Foreskin fibroblast (primary cell): ENCODE measurements at places on chromosomes 12 and 14.

GRCh38 chr14:58193542-58193941 lies 6.4 kb upstream of the ACTR10 start:
- no peak for DNase-seq

GRCh38 chr12:49041881-49042484 lies 18.6 kb downstream of the KMT2D start:
- no peak for DNase-seq

- DNase-seq, result no peak
These were observed 248.9 kb downstream of the CCER1 start for GRCh38 chr12:90706036-90706435.

- no peak for DNase-seq
These were observed 20.6 kb downstream of the BDKRB2 start for GRCh38 chr14:96225213-96225612.

- no peak for DNase-seq
These were observed 29.1 kb downstream of the RECQL start for GRCh38 chr12:21472197-21472823.

- DNase-seq, result no peak
These were observed 25.5 kb upstream of the NPFF start for GRCh38 chr12:53532524-53533445.

- no peak for DNase-seq
These were observed 431.7 kb downstream of the NPAS3 start for GRCh38 chr14:33370426-33370825.

DNA sequence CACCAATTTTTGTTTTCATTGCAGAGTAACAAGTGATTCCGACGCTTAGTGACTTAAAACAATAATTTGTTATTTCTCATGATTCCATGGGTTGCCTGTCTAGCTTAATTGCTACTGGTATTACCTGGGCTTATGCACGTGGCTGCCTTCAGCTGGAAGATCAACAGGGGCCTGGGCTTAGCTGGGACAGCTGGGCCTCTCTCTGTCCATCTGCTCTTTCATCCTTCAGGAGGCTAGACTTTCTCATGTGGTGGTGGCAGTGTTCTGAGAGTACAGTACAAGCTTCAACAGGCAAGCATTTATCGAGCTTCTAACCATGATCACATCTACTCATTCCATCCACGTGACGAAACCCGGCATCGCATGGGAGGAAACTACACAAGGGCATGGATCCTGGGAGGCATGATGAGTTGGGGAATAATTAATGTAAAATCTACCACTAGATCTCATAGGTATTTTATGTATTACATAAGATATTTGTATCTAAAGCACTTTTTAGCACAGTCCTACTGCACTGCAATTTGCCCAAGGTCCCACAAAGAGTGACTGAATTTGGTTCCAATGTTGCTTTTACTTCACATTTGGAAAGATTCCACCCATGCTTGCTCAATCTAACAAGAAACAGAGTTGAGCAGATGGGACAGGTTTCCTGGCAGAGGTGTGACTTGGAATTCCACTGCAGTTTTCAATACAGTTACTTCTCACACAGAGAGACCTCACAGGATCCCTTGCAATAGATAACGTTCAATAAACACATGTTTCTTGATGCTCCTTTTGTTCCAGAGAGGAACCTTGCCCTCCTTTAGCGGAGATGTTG lies 153.1 kb upstream of the FRMD6 start:
- no peak for DNase-seq

DNA sequence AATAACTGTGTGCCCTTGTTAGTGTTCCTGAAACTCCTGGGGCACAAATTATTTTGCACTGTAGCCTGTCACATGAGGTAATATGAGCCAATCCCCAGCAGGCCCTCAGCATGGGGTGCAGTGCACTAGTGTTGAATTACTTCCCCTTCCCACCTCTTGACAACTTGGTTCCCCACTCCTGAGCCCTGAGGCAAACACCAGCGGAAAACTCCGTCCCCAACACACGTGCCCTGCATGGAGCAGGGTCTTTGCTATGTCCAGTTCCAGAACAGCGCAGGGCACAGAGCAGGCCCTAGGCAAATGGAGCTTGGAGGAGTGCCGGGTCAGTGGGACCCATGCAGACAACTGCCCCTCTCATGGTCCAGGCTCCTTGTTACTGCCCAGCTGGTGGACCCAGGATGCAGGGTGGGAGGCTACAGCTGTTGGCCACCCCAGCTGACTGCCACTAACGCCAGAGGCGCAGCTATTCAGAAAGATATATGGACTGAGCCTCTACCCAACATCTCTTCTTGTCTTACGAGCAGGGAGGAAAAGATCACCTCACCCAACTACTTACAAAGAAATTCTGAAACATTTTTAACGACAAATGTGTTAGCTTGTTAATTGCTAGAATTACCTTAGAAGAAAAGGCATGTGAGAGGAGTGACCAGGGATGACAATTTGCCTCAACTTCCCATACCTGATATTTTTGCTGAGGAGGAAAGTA lies 71.6 kb downstream of the NT5DC3 start:
- DNase-seq, result no peak

DNA sequence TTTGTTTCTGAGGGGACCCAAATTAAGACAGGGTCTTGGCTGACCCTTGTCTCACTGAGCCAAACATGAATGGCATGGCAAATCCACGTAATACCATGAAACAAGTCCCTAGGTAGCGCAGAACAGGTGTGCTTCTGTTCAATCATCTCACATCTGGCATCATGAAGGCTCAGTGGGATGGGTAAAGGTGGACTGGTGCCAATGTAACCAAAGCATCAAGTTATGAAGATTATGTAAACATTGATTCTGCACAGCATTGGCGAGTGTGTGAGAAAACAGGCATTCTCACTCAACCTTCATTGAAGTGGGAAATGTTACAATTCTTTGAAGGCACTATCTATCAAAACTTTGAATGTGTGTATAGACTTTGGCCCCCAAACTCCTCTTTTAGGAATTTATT lies 41.9 kb downstream of the PTGER2 start:
- no peak for DNase-seq

DNA sequence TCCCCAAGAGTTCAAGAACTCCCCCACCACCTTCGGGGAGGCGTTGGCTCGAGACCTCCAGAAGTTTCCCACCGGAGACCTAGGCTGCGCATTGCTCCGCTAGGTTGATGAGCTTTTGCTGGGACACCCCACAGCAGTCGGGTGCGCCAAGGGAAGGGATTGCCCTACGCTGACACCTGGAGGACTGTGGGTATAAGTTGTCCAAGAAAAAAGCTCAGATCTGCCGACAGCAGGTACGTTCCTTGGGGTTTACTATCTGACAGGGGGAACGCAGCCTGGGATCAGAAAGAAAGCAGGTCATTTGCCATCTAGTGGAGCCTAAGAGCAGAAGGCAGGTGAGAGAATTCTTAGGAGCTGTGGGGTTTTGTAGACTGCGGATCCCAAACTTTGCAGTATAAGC lies 98.8 kb downstream of the FRMD6 start:
- no peak for DNase-seq

GRCh38 chr14:63701606-63702299 lies 26.1 kb downstream of the SGPP1 start:
- DNase-seq, result no peak

- peak; percentile 40 for DNase-seq
These were observed 18.9 kb upstream of the C12orf71 start for GRCh38 chr12:27101290-27101689.

- DNase-seq, result peak; percentile 18
These were observed 216 bp downstream of the IKBIP start for GRCh38 chr12:98644433-98644711.

DNA sequence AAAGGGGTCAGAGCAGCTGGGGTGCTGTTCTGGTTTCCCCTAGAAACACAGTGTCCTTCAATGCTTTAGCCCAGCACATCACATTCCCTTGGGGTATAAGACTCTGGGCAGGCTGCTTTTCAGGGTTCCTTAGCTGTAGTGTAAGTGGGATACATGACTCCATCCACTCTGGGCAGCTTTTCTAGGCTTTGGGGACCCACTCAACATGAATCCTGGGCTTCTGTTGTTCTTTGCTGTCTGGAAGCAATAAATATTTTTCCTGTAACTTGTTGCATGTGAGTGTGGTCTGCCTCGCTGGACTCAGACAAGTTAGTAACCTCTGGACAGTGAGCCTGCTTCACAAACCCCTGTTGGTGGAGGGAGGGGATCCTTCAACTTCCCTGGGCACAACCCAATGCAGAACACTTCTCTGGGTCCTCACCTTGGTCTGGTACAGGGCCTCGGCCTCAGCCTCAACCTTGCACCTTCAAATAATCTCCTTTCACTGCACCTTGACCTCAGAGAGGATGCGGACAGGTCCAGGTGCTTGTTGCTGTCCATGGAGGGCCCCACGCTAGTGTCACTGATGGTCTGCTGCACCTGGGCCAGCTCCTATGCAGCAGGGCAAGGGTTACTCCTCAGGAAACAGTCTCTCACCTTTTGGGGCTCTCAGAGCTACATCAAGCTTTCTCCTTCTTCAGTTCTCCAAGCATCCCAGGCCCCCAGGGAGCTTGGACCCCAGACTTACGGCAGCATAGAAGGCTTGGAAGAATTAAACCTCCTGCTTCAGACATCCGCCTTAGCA lies 13.5 kb upstream of the KRT73 start:
- no peak for DNase-seq

DNA sequence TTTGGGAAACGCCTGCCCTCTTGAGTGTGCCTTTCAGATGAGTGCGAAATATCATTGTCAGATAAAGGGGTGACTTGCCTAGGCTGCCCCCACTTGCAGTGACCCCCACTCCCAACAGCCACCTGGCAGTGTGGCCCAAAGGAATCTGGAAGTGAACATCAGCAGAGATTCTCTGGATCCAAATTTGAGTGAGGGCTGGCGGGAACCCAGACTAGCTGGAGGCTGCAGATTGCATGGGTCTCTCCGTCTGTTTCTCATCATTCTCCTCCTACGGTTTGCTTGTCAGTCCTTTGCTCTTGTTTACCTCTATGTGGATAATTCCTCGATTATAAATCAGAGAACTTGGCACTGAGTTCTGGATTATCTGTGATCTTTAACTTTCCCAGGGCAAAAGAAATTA lies 280.8 kb downstream of the ZFP36L1 start:
- peak; percentile 62 for DNase-seq

DNA sequence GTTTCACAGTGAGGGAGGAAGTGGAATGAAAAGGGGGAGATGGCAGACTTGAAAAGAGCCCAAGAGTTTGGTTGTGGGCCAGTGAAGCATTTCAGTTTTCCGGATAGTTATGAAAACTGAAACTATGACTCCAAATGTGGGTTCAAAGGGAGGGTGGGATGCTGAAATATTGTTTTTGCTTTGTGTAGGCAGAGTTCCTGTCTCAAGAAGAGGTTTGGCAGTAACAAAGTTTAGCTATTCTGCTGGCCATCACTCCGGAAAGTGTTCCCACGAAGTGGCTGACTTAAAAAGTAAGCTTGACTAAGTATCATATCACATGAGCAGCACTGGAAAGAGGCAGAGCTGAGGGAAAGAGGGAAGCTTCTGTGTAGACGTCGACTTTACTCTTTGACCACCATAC lies 85.2 kb downstream of the CAND1 start:
- DNase-seq, result peak; percentile 27

- DNase-seq, result no peak
These were observed 28.6 kb downstream of the CCDC91 start for GRCh38 chr12:28218875-28219274.

DNA sequence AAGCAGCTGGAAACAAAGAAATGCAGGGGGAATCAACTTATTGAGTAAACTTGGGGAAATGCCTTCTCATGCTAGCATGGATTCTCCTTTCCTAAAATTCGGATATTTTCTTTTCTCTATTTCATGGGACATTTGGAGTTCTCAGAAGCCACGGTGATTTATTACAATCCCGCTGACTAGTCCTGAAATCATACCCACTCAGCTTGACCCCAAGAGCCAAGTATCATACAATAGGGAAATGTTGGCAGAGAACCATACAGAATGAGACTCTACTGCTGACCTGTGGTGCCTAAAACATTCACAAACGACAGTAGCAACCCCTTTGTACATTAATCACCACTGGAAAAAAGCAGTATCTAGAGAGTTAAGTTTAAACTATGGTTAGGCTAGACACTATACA lies 112.4 kb downstream of the KICS2 start:
- no peak for DNase-seq

GRCh38 chr12:8846305-8846704 lies 23.9 kb downstream of the A2ML1 start:
- DNase-seq, result no peak

- DNase-seq, result peak; percentile 49
These were observed 30.2 kb downstream of the CACNA1C start for GRCh38 chr12:2083008-2083407.

GRCh38 chr12:130117701-130118100 lies 44.6 kb upstream of the FZD10 start:
- DNase-seq, result no peak

GRCh38 chr14:84453307-84453950 lies 1076.5 kb upstream of the FLRT2 start:
- DNase-seq, result no peak

DNA sequence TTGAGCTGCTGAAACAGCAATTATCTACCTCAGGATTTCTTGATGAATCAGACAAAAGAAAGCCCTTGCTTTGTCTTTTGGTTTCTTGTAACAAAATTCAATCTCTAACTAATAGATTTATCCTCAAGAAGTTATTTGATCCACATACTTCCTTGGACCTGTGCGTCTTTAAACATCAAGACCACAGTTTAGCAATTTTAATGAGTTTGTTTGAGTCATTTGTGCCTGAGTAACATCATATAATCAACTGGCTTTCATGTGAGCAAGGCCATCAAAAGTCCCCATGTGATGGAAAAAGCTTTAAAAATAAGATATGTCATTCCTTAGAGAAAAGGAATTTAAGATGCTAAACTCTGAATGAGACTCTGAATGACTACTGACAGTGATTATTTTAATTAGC lies 52.3 kb downstream of the KCNC2 start:
- no peak for DNase-seq

GRCh38 chr12:56116267-56117081 lies at the start of gene RPL41:
RPL41 (plus strand) TSS chr12:56116633.
- DNase-seq, result peak; percentile 86

DNA sequence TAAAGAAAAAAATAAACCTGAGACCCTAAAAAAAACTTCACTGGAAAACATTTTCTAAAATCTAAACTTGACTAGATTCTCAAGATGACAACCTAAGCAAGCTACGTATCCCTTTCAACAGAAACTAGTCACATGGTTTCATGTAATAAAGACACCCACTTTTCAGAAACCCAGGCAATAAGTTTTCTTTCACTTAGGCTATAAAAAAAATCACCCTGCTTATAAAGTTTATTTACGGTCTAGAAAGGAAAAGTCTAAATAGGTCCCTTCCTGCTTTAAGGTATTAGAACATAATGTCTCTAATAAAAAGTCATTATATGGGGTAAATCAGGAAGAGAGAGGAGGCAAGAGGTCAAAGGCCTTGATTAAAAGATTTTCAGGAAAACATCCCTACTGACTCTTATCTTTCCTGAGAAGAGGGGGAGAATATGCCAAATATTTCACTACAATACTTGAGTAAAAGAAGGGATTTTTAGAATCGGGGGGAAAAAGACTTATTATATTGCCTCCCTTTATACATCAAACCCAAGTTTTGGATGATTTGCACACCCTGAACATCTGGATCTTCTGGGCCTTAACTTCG lies 9.5 kb downstream of the CLIP1 start:
- DNase-seq, result no peak
